ENCODE measurements at places on chromosomes 3 and 15.

GRCh38 chr15:41543521-41543870 lies 561 bp downstream of the RPAP1 start:
- DNase-seq = no peak

DNA sequence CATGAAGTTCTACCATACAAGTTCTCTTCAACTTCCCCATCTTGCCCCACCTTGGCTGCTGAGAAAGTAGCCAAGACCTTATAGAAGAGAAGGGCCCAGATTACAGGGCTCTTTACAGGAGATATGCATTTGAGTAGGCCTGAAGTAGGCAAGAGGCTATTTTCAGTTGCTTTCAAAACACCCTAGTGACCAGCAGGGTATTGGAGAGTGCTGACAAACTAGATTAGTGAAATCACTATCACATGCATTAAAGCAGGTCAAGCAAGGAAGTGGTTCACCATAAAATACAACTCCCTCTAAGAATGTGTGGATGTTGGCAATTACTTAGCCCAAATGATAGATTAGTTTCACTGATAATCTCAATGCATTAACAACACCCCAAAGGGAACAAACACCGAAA lies 2.7 kb upstream of the LZTFL1 start:
- DNase-seq = no peak

DNA sequence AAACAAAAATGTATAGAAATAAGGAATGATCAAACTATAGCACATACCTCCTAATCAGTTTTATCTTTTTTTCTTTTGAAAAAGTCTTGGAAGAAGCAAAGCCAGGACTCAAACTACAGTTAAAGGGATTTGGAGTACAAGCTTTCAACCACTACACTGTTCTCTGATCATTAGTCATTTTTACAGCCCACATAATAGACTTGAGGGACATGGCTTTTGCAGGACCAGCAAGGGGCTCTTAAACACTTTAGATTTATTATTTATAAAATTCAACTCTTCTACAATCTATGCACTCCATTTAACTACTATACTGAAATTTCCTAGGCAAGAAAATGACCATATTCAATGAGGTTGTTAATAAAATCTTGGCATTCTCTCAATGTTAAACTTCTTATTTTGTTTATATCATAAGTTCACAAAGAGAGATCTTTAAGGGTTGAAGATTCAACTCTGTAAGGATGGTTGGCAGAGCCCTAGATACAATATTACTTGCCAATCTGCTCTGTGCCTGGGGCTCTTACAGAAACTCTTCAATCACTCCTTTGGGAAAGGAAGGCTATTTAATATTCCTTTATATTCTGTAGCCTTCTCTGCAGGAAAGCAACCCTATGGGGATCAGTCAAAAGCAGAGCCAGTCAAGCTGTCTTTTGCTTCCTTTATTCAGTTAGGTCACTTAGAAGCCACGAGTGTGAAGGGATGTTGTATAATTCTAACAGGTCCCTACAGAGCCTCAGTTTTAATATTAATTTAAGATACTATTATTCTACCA lies 557.7 kb upstream of the SGO1 start:
- DNase-seq = no peak

DNA sequence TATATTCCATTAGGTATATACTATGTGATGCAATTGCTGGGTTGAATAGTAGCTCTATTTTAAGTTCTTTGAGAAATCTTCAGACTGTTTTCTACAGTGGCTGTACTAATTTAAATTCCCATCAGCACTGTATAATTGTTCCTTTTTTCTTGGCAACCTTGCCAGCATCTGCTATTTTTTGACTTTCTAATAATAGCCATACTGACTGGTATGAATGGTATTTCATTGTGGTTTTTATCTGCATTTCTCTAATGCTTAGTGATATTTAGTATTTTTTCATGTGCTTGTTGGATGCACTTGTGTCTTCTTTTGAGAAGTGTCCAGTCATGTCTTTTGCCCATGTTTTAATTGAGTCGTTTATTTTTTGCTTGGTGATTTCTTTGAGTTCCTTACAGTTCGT lies 145.1 kb upstream of the PLSCR5 start:
- DNase-seq = peak; percentile 54

- no peak for DNase-seq
Observed at GRCh38 chr3:52150357-52150756, 3.9 kb downstream of the POC1A start.

GRCh38 chr3:52451237-52452083 lies 2.4 kb downstream of the TNNC1 start:
- no peak for DNase-seq

DNA sequence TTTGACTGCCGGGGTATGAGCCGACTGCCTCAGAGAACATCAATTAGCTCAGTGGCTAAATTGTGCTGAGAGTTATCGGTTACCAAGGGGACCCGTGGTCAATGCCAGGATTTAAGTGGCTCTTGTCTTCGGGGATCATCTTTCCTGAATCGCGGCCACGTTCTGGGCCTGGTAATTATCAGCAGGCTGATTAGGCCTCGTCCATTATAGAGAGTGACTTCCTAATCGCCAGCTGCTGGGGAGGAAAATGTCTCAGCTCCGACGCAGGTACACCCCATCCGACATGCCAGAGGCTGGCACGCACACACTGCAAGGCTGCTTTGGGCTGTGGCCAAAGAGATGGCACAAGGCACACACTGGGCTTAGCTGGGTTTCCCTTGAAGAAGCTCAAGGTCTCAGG lies 10.6 kb downstream of the TRH start:
- DNase-seq = no peak
